Adipocyte (in vitro differentiated cells): ENCODE measurements at places on chromosomes 12 and 14.

- DNase-seq = no peak
Observed at GRCh38 chr14:90456551-90456950, 59.7 kb downstream of the CALM1 start.

DNA sequence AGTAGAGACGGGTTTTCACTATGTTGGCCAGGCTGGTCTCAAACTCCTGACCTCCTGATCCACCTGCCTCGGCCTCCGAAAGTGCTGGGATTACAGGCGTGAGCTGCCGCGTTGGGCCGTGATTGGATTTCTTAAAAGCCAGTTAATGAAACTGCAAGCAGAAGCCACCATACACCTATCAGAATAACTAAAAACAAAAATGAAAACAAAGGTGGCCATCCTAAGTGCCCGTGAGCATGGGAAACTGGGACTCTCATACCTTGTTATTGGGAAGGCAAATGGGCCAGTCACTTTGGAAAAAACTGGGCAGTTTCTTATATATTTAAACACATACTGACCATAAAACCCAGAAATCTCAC, 7.7 kb upstream of the TCTN1 start:
- DNase-seq = no peak

GRCh38 chr12:120037851-120038250, 48.8 kb downstream of the BICDL1 start:
- DNase-seq = no peak

DNA sequence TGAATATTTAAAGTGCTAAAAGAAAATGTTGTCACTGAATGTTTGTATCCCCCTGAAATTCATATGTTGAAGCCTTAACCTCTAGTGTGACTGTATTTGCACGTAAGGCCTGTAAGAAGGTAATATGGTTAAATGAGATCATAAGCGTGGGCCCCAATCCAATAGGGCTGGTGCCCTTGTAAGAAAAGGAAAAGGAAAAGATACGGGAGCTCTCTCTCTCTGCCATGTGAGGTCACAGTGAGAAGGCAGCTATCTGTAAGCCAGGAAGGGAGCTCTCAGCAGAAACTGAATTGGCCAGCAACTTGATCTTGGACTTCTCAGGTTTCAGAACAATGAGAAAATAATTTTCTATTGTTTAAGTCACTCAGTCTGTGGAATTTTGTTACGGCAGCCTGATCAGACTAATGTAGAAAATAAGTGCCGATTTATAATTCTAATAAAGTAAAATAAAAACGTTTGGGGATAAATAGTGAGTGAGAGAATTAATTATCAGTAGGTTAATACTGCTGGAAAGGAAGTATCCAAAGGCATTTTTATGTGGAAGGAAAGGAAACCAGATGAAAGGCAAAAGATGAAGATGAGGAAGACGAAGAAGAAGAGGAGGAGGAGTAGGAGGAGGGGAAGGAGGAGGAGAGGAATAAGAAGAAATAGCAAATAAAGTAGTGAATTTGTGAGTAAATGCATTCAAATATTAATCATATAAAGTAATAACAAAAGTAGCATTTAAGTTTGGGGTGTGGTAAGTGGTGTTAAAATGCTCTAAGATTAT, 188.5 kb upstream of the KRR1 start:
- peak; percentile 48 for DNase-seq

GRCh38 chr12:25248137-25248536, 2.6 kb downstream of the KRAS start:
- no peak for DNase-seq

DNA sequence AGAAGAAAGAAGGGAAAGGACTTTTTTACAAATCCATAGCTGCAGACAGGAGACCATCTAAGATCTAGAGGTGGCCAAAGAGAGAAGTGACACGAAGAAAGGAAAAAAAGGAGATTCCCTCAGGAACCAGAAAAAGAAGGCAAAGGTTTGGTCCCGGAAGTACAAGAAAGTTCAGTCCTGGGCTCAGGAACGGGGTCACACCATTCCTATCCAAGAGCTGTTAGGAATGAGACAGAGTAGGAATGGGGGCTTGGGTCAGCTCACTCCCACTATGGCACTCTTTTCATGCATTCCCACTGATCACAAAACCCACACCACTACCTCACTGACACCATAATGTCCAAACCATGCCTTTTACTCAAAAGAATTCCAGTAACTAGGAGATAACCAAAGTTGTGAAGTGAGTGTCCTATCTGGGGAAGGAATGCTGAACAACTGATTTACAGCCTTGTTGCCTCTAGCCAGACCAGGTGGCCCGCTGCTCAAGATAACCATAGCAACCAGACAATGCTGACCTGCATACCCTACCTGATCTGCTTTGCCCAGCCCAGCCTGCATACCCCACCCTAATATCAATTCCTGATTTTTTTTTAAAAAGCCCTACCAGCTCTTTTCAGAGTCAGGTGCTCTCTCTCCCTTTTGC, 8.4 kb downstream of the PPP2R3C start:
- no peak for DNase-seq

GRCh38 chr14:36626151-36626550, 35.5 kb upstream of the PAX9 start:
- DNase-seq = no peak

DNA sequence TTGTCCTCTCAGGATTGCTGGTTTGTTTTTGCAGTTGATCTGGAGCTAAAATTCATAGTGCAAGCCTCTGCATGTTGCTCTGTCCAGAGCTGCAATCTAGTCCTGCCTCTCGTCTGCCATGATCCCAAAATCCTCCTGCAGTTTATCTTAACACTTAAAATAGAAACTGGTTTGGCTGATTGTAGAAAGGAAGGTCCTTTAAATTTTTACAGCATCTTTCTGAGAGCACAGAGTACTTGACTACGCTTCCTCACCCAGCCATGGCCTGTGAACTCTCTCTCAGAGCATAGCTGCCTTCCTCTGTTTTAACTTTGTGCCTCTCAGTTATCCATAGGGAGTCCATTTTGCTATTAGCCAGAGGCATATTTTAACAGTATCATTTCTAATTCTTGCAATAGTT, 877.1 kb downstream of the C12orf50 start:
- no peak for DNase-seq

- peak; percentile 78 for DNase-seq
Observed at GRCh38 chr12:12561371-12562015, 1.2 kb downstream of the DUSP16 start.

GRCh38 chr12:54033980-54034784, 1.3 kb downstream of the HOXC5 start:
- DNase-seq = peak; percentile 21

- DNase-seq = no peak
Observed at GRCh38 chr14:58547649-58548048, 90.1 kb upstream of the DACT1 start.

DNA sequence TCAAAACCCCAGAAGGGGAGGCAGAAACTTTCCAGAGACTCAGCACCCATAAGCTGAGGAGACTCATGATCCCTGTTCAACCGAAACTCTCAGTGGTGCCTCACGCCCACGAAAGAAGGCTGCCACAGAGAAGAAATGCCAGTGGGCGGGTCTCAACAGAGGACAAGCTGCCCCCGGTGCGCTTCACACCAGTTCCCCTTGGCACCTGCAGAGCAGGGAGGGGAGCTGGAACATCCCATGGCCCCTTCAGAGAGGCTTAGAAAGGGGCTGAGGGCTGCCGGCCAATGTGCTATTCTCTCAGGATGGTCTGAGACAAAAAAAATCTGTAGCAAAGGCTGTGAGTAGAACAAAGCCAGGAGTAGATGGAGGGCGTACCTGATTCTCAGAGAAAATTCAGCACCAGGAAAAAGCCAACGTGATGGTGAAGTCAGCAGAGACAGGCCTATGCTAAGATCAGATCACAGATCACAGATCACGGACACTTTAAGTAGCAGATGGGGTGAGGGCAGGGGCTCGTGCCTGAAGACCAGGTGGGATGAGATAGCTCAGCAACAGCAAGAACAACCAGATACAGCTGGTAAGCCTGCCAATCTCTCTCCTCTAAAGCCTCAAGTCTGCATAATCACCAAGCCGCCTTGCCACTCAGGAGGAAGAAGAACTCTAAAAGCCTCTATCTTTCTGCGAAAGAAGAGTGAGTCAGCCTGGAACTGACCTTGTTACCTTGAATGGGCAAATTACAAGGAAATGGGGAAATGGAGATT, 206.4 kb upstream of the GRIP1 start:
- DNase-seq = no peak

DNA sequence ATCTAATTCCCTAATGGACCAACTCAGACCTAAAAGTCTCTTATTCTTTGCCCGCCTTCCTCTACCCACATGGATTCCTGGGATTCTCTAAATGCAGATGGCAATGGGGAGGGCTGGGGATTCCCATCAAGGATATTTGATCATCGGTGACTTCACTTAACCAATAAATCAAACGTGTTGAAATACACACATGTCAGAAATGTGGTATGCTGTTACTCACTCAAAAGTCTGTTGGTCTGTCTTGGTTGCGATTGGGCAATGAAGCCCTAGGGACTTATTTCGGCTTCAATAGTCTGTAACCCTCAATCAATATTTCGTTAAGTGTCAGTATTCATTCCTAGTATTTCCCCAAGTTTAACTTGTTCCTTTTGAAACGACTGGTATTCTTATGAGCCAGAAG, 117.2 kb upstream of the DIO3 start:
- no peak for DNase-seq
